Activated CD8-positive, alpha-beta memory T cell treated with anti-CD3 and anti-CD28 coated beads for 1 hour (primary cell): ENCODE measurements at places on chromosomes 3 and 15.
A peak's percentile ranks its signal among the peaks of the same experiment; 100 is the strongest.

GRCh38 chr15:41560572-41560874 lies 1.5 kb downstream of the TYRO3 start:
- no peak for DNase-seq

DNA sequence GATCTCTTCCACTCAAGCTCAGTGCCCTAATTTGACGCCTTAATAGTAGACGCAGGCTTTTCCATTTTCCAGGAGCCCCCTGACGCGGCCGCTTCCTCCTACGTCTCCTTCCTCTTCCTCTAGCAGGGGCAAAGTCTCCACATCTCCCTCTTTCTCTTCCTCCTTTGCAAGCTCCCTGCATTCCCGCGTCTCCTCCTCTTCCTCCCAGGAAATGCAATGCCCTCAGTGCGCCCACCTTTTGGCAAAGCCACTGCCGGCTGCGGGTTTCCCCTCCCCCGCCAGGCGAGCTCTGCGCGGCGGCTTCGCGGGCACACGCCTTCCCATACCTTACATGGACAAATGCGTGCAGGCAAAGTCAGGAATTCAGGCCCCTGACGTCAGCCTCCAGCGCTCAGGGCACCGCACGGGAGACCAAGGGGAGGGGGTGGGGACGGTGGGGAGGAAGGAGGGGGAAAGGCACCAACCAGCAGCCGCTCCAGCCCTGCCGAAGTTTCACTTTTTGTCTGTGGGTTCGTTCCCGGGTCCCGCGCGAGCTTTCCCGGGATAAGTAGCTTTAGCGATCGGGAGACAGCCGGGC lies 432 bp upstream of the LPP start:
- DNase-seq, result no peak

GRCh38 chr3:40980467-40980866 lies 218.8 kb upstream of the CTNNB1 start:
- no peak for DNase-seq

GRCh38 chr3:154428286-154429206 lies 1.4 kb downstream of the GPR149 start:
- no peak for DNase-seq

GRCh38 chr3:16028604-16029003 lies 145.9 kb upstream of the GALNT15 start:
- no peak for DNase-seq

DNA sequence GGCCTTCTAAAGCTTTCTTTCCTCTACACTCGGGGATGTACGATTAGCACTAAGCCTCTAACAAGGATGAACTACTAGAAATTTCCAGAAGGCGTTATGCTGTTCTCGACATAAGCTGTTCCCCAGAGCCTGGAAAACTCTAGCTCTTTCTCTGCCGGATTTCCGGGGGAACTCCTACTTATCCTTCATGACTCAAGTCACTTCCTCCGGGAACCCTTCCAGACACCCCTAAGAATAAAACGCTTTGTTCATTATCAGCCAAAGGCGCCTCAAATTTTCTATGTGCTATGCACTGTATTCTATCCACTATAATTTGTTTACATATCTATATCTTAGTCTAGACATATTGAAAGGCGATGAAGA lies 455 bp upstream of the SNAP23 start:
- DNase-seq, result no peak

DNA sequence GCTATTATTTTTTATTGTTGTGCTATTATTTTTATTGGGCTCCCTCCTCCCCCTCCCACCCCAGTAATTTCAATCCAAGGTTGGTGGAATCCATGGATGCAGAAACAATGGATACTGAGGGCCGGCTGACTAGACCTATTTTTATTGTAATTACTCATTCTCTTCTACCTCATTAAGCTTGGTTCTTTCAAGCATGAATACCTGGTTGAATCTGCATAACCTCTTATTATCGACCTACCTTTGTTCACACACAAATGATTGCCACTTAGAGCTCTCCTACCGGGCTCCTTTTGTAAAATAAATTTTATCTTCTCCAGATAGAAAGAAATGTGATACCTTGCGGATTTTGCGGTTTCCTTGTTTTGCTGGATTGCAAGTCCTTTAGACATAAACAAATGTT lies 31.6 kb downstream of the BTD start:
- DNase-seq, result no peak

GRCh38 chr3:183728204-183728603 lies 30.6 kb downstream of the YEATS2 start:
- DNase-seq, result no peak

GRCh38 chr3:52238193-52238760 lies 681 bp downstream of the TWF2 start:
- DNase-seq, result no peak

GRCh38 chr3:160810362-160811236 lies 54.6 kb downstream of the PPM1L start:
- no peak for DNase-seq

DNA sequence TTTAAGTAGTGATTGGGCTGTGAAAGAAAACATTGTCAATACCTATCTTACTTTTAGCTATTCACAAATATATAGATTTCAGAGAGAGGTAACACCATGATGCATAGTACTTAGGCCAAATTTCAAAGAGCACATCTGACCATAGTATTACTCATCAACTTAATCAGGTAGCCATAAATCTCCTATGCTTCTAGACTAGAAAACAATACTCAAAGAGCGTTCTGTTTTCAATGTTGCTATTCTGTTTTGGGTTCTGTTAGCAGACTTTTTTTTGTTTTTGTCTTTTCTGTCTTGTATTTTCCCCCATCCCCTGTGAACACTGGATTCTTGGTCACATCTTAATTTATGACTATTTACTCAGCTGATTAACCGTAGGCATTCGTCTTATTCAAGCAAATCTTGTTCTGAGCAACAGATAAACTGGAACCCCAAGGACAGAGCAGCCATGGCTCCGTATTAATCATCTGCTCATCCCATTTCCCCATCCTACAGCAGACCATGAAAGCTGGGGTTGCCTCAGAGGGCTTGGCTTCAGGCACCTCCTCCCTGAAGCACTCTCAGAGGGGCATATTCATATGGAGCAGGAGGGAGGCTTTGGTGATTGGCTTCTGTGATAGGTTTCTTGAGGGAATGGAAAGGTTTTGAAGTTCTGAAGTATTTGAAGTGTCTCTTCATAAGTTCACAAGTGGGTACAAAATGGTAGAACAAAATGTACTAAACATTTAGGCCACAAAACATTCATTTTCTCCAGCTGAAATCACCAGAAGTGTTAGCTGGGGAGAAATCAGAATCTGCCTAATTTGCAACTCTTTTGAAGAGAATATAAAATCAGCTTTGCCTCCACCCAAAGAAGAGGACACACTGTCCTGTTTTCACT lies 105.3 kb downstream of the TNIK start:
- no peak for DNase-seq

- DNase-seq, result no peak
These were observed 696.3 kb upstream of the UBE2E2 start for GRCh38 chr3:22506871-22507270.

- DNase-seq, result no peak
These were observed 154.4 kb downstream of the XXYLT1 start for GRCh38 chr3:195116407-195117185.

DNA sequence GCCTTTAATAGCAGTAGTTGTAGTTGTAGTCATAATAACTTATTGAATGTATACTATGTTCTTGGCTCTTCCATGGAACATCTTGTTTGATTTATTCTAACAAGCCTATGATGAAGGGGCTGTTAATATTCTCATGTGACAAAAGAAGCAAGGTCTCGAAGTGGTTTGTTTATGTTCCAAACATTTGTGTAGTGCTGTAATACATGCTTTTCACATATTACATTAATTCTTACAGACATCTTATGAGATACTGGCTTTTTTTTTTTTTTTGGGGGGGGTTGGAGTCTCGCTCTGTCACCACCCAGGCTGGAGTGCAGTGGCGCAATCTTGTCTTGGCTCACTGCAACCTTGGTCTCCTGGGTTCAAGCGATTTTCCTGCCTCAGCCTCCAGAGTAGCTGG lies 252.3 kb downstream of the PTPRG start:
- DNase-seq, result no peak

DNA sequence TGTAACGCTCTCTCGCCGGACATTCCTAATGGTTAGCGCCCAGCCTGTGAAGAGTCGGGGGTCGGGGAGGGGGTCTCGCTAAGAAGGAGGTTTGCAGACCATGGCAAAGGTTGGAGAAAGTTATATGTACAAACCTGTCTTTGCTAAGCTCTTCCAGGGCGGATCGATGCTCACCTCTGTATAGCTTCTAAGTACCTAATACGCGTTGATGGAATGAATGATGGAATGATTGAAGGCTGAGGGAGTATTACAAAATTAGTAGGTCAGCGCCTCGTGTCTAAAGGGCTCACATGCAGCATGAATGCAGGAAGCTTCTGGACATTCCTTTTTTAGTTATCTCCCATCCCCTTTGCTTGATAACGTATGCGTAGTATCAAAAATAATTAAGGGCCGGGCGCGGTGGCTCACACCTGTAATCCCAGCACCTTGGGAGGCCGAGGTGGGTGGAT lies 305 bp upstream of the KPNA1 start:
- no peak for DNase-seq

- no peak for DNase-seq
These were observed 60.3 kb upstream of the IQSEC1 start for GRCh38 chr3:13133471-13133981.

GRCh38 chr15:77126529-77127326 lies 55.8 kb upstream of the TSPAN3 start:
- DNase-seq, result no peak

- DNase-seq, result no peak
These were observed 47.6 kb downstream of the TRIM71 start for GRCh38 chr3:32865383-32865782.

DNA sequence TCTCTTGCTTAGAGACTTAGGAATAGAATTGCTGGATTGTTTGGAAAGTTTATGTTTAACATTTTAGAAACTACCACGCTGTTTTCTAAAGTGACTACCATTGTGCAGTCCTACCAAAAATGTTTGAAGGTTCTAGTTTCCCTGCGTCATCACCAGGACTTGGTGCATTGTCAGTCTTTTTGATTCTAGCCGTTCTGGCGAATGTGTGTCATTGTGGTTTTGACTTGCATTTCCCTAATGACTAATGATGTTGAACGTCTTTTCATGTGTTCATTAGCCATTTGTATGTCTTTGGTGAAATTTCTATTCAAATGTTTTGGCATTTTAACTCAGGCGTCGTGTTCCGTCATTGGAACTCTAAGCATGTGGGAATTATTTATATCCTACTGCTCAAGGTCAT lies 58.0 kb downstream of the CHD2 start:
- DNase-seq, result no peak

- no peak for DNase-seq
These were observed 21.7 kb downstream of the SLMAP start for GRCh38 chr3:57777774-57778173.

GRCh38 chr3:144989807-144990206 lies 1018.2 kb downstream of the DIPK2A start:
- no peak for DNase-seq

- DNase-seq, result no peak
These were observed 1.0 kb downstream of the UBE2E1 start for GRCh38 chr3:23806534-23807423.

DNA sequence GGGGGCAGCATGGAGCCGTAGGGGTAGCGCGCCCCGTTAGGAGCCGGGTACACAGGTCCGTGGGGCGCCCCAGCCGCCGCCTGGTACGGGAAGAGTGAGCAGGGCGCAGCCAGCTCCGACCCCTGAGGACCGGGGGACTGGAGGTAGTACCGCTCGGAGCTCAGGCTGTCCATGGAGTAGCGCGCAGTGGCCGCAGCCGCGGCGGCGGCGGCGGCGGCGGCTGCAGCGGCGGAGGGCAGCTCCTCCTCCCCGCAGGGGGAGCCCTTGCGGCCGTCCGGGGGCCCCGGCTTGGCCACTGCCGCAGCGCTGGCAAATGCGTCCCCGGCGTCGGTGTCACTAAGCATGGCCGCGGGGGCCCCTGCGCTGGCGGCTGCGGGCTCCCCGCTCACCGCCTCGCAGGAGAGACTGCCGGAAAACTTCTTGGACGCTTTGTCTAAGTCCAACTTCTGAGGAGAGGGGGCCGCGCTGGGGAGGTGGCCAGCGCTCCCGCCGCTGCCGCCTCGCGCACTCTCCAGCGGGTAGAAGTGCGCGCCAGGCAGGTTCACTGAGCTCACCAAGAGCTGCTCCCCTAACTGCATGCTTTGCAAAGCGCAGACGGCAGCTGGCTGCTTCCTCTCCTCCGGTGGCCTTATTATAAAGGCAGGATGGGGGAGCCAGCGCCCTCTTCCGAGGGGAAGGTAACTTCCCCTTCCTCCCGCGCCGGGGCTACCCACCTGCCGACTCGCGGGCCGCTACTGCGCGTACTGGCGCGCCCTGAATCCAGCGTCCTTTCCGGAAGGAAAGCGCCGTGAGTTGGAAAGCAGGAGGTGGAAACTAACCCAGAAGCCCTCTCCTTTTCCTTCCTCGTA lies at the start of gene EOMES:
TSS of gene EOMES (minus strand) at position 607 of the 848 bp plus-strand sequence. CDS start at position 578, 29 bp downstream.
- peak; percentile 42 for DNase-seq

- DNase-seq, result no peak
These were observed 36.9 kb downstream of the AKAP13 start for GRCh38 chr15:85417276-85417675.

DNA sequence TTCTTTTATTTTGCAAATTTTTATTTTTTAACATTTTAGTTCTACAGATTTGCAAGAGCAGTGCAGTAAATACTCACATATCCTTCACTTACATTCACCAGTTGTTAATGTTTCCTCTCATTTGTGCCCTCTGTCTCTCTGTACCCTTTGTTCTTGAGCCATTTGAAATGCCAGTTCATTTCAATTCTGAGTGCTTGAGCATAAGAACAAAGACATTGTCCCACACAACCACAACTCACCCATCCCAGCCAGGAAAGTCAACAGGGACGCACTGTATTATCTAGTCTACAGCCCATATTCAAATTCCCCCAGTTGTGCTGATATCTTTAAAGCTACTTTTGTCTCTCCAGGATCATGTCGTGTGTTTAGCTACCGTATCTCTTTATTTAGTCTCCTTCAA lies 141.4 kb upstream of the SLC6A11 start:
- DNase-seq, result no peak

- no peak for DNase-seq
These were observed 41.4 kb upstream of the BSN start for GRCh38 chr3:49512781-49513355.

- DNase-seq, result no peak
These were observed 27.5 kb downstream of the CCDC12 start for GRCh38 chr3:46948830-46949671.

- no peak for DNase-seq
These were observed 252.3 kb downstream of the VGLL3 start for GRCh38 chr3:86738684-86739083.
